ENCODE measurements at places on chromosomes 1 and 21.

DNA sequence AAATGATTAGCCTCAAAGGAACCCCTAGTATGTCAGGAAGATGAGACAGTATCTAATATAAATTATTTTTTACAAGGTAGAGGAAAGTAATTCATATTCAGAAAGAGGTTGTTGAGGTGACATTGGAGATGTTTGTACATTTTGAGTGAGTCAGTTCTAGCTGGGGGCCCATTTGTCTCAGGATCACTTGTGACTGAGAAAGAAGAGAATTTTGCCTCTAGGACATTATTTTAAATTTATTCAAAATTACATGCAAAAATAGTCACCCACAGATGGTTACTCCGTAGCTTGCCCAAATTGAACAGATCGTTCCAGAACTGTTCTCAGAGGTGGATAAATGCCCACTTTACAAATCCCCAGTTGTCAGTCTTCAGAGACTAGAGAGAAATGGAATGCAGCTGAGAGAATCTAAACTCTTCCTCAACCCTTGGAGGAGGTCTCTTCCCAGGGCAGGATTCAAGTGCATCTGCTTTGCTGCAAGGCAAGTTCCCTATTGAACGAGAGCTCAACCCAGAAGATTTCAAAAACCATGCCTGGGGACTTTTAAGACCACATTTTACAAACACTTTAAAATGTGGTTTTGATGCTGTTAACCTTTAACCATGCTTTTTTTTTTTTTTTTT lies 987.8 kb upstream of the ADAMTS5 start:
- DNase-seq, result peak; percentile 23

DNA sequence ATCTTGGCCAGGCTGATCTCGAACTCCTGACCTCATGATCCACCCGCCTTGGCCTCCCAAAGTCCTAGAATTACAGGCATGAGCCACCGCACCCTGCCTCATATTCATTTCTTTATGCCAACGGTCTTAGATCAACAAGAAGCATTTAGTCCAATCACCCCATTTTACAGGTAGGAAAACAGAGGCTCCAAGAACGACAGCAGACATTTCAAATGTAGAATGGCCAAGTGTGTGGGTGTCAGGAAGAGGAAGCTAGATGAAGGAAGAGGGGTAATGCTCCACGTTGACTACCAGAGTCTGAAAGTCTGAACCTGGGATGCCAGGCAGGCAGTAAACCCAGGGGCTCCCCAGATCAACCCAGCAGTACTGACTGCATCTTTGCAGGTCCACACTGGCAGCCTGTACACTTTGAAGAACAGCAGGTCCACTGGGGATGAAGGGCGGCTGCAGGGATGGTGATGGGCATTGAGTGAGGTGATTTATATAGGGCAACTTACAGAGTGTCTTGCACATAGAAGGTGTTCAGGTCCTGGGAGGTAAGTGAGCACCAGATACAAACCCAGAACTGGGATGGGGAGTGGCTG lies 120.2 kb downstream of the EPHB2 start:
- no peak for DNase-seq

GRCh38 chr1:20358761-20359263 lies 68.1 kb downstream of the VWA5B1 start:
- DNase-seq, result no peak

DNA sequence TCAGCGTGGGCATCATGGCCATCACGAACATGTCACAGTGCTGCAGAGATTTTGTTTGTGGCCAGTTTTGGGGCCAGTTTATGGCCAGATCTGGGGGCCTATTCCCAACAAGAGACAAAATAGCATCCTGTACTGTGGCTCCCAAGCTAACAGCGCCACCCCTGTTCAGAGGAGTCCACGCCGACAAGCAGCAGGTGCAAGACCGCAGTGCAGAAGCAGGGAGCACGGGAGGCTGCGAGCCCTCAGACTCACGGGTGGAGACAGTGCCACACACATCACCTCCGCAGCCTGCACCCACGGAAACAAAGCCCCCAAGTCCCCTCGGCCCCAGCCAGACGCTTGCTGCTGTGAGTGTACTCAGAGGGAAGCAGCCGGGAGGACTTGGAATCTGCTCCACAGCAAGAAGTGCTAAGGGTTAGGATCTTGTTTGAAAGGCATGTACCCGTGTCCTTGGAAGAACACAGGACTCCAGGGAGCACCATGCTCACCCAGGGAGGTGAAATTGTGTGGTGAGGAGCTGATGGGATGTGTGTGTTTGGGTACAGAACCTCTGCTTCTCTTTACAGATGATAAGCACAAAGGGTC lies 7.1 kb downstream of the TCP10L start:
- no peak for DNase-seq

DNA sequence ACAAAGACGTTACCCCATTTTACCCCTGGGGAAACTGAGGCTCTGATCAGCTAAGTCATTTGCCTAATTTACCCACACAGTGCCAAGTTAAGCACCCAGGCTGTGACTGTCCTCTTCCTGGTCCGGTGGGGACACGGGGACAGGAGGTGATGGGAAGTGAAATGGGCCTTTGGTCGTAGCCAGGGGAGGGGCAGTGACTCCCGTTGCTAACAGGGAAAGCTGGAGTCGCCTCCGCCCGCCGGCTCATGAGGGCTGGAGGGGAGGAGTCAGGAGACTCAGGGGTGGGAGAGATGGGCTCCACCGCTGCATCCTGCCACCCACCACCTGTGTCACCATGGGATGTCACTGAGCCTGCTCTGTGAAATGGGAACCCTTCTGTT lies 139.3 kb downstream of the PGBD5 start:
- DNase-seq, result no peak

DNA sequence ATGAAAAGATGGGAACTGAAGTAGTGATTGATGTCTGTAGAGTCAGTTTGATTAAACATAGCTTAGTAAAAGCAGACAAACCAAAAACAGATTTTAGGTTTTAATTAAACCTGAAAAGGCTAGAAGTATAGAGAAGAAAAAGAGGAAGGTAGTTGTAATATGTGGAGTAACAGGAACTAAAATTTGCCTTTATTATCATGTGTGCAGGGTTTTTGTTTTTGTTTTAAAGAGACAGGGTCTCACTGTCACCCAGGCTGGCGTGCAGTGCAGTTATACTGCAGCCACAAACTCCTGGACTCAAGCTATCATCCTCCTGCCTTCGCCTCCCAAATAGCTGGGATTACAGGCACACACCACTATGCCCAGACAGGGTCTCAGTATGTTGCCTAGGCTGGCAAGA lies 6.0 kb downstream of the TOR1AIP1 start:
- DNase-seq, result no peak

- no peak for DNase-seq
Observed at GRCh38 chr1:18738126-18738525, 107.5 kb downstream of the PAX7 start.

GRCh38 chr21:15809818-15810217 lies 80.0 kb downstream of the USP25 start:
- DNase-seq, result no peak

- DNase-seq, result no peak
Observed at GRCh38 chr1:200982071-200982945, 41.2 kb downstream of the KIF21B start.

GRCh38 chr21:26572702-26573381 lies at the start of gene CYYR1:
CYYR1 (minus strand) TSS chr21:26573286; CDS start chr21:26572940, 346 bp downstream.
- no peak for DNase-seq

DNA sequence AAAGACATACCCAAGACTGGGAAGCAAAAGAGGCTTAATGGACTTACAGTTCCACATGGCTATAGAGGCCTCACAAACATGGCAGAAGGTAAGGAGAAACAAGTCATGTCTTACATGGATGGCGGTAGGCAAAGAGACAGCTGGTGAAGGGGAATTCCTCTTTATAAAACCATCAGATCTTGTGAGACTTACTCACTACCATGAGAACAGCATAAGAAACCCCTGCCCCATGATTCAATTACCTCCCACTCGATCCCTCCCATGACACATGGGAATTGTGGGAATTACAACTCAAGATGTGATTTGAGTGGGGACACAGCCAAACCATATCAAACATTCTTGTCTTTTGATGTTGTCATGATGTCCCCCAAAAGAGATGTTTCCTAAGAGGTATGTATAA lies 103.3 kb downstream of the DUSP10 start:
- no peak for DNase-seq

DNA sequence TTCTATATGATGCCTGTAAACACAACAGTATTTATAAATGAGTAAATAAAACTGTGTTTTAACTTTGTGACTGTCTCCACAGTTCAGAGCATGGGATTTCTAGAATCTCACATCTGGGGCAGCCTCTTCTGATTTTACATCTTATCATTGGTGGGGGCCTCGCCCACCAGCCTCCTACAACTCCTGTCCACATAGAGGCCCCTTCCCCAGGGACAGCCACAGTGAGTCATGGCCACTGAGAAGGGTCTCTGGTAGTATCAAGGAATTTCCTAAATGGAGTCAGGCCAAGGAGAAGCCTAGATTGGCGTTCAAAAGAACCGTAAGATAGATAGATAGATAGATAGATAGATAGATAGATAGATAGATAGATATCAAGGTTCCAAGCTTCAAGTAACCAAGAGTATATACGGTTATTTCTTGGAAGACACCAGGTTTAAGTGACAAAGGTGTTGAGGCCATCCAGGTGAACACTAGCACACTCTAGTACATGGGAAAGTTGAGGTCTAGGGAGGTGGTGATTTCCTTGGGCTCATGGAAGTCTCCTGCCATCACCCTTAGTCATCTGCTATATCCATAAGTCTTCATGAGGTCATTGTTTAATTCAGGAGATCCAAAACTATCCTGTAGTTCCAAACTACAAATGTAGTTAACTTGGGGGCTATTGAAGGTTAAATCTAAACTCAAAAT lies 121.6 kb downstream of the SYT2 start:
- DNase-seq, result no peak

- DNase-seq, result no peak
Observed at GRCh38 chr1:242412921-242413320, 111.6 kb downstream of the PLD5 start.

DNA sequence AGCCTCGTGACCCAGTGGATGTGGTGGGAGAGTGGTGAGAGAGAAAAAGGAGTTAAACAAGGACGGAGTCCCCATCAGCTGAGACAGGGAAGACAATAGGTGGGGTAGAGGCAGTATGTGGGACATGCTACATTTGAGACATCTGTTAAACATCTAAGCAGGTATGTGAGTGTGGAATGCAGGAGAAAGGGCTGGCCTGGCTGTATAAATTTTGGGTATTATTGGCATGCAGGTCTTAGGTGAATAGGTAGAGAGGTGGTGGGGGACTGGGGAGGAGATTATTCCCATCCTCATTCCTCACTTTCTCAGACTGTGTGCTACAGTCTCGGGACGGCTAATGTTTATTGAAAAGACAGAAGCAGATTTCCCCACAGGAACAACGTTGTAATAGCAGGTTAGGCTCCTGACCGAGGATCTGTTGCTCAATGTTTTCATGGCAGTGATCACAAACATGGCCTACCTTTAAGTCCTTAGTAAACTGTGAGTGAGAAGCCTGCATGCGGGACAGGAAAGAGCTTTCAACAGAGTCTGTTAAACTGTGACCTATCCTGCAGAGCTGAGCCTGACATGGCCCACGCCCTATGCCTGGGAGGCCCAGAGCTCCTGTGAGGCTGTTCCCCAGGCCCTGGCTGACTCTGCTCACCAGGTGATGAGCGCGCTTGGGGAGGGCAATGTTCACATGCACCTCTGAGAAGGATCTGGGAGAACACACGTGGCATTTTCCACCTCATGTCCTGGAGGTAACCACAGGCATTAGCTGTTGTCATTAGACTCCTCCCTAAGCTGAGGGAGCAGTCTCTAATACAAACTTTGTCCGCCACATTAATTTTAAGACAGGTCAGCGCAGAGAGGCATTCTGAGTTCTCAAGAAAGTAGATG lies 16.5 kb downstream of the VSIG8 start:
- DNase-seq, result no peak

- peak; percentile 17 for DNase-seq
Observed at GRCh38 chr1:24929398-24930259, 447 bp downstream of the RUNX3 start.

DNA sequence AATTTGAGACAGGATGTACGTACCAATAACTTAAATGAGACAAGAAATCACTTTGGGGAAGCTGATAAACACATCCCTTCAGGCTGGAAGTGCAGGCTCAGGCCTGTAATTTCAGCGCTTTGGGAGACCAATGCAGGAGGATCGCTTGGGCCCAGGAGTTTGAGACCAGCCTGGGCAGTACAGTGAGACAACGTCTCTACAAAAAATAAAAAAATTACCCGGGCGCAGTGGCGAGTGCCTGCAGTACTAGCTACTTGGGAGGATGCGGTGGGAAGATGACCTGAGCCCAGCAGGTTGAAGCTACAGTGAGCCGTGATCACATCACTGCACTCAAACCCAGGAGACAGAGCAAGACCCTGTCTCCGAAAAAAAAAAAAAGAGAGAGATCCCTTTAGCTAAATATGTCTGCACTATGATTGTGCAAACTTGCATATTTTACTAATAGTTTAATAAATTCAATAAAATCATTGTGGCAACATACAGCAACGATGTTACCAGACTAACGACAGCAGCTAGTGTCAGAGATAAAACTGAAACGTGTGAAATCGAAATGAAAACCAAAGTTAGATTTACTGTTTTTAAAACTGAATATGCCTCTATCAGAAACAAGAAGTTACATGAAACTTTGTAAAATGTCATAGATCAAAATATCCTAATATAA lies 54.7 kb downstream of the CD2 start:
- DNase-seq, result no peak

GRCh38 chr1:226953175-226953800 lies 13.2 kb downstream of the COQ8A start:
- DNase-seq, result no peak

Data from GM04504 (cell line).